Forelimb muscle (tissue), 1 donor: ENCODE measurements at places on chromosomes 11 and 22. TPM values are rescaled to one million over a fixed set of nuclear protein-coding genes. Genes with fewer than 3 reads are reported as not detected.

GRCh38 chr11:15229069-15229468 lies 114.3 kb downstream of the INSC start:
- no peak for DNase-seq

Gene OR52I2
- not detected for polyA plus RNA-seq

- DNase-seq: no peak
These were observed 8.2 kb downstream of the RTL6 start for GRCh38 chr22:44489817-44490216.

Gene ACR
- polyA plus RNA-seq: 0.42 TPM

GRCh38 chr22:23769321-23769965 lies 1.7 kb upstream of the CHCHD10 start:
- DNase-seq: no peak

DNA sequence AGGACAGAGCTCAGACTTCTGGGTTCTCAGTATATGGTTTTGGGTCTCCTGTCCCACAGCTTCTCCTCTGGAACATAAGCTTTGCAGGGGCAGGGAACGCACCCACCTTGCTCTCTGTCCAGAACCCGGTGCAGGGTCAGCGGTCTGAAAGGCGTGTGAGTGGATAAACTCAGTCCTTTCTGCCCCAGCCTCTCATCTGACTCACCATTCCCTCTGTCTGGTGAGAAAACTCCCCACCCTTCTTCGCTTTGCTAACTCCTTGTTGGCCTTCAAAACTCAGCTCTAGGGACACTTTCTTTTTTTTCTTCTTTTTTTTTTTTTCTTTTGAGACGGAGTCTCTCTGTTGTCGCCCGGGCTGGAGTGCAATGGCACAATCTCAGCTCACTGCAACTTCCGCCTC lies 68.9 kb upstream of the NUP50 start:
- no peak for DNase-seq

- DNase-seq: no peak
These were observed 1251.2 kb downstream of the BRD1 start for GRCh38 chr22:48576333-48577013.
